ENCODE measurements at places on chromosomes 2 and 18.
A peak's percentile ranks its signal among the peaks of the same experiment; 100 is the strongest.

GRCh38 chr2:126776255-126776654 lies 120.3 kb downstream of the GYPC start:
- DNase-seq, result no peak

GRCh38 chr2:238894950-238895298 lies 47.0 kb downstream of the TWIST2 start:
- DNase-seq, result no peak

DNA sequence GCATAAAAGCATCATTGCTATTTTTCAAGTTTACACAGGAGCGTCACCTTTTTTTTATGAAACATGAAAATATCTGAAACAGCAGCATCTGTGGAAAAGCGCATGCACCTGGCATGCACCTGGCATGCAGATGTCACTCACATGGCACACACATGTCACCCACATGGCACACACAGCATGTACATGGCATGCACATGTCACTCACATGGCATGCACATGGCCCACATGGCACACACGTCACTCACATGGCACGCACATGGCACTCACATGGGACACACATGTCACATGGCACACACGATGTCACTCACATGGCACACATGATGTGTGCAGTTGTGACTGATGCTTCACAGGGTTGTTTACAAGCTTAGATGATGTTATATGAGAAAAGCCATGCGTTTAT lies 188.0 kb downstream of the ZNF407 start:
- DNase-seq, result no peak

DNA sequence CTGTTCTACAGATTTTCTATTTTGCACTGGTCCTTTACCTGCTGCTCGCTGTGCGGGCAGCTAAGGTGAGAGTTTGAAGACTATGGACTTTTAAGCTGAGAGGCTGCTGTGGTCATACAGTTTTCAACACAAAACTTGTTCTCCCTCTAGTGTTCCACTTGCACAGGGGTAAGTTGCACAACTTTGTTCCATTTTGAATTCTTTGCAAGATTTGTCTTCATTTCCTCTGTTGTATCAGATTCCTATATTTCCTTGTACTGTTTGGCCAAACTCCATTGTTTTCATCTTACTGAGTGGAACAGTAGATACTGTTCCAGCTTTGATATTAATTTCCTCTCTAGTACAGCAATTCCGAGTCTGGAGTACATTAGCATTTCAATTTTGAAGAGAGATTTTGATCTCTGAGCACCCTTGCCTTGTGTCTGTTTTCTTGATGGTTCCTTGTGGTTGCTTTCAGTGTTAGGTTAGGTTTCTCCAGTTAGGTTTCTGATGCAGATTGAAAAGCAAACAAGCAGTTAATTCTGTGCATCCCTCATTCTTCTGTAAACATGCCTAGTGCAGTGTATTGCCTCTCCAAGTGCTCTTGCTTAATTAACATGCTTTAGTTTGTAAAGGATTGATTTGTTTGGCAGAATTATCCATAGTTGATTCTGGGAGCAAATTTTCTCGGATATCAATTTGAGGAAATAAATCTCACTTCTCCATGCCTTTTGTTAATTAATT lies 188.8 kb downstream of the PTPRM start:
- DNase-seq, result no peak

GRCh38 chr2:185507719-185508118 lies 230.9 kb upstream of the FSIP2 start:
- no peak for DNase-seq

DNA sequence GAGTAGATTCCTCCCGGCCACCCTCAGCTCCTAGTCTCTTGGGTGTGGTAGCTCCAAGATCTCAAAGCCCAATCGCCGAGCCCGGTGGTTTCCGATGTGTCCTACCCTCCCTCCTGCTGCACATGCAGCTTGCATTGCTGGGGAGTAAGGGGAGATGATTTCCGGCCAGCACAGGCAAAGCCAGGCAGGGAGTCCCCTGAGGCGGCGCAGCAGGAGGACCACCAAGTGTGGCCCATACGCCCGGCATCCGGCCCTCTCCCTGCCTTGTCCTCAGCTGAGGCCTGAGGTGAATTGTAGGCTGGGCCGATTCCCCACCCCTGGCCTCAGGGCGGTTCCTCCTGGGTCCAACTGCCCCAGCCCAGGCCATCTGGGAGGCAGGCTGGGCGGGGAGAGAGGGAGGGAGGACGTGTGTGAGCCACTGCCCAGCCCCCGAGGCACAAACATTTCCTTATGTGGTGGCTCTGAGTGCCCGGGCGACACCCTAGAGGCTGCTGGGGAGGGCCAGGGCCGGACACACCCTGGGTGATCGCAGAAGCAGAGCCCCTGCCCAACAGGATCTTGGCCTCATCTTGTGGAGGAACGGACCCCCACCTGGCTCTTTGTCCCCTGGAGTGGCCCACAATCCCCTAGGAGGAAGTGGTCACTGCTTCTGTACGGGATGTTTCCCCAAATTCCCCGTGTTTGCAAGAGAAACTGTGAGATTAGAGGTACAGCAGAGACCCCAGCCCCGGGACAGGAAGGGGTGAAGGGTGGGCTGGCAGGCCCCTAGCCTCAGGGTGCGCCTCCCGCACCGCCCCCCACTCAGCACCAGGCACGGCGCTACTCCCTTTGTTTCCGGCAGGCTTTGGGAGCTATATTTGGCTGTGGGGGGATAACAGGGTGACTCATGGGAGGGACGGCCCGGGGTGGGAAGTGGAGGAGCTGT lies 41.9 kb upstream of the PTMA start:
- DNase-seq, result no peak

- no peak for DNase-seq
Measured at GRCh38 chr2:236047176-236047575, 121.0 kb downstream of the GBX2 start.

DNA sequence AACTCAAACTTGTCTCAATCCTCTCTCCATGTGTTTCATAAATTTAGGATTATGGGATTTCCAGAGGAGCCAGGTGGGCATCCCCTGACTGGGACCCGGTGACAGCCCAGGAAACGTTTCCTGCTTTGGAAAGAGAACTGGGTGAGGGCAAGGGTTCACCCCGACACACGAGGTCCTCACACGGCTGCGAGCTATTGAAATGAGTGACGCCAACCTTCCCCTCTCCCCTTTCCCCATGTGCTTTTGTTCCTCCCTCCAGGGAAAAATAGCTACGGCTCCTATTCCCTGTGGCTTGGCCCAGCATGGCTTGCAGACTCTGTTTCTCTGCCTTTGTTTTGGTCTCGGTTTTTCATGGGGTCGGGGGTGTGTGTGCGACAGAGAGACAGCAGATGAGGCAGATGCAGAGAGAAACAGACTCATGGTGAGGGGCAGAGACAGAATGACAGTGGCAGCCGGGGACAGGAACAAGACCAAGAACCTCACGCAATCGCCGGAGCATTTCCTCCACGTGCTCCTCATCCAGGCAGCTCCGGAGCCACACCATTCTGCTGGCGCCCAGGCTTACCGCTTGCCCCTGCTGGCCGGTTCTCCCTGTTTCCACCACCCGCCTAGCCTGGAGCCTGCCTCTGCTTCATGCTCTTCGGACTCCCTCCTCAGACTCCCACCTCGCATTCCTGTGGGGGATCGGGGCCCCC lies 238.5 kb downstream of the DYSF start:
- DNase-seq, result no peak

DNA sequence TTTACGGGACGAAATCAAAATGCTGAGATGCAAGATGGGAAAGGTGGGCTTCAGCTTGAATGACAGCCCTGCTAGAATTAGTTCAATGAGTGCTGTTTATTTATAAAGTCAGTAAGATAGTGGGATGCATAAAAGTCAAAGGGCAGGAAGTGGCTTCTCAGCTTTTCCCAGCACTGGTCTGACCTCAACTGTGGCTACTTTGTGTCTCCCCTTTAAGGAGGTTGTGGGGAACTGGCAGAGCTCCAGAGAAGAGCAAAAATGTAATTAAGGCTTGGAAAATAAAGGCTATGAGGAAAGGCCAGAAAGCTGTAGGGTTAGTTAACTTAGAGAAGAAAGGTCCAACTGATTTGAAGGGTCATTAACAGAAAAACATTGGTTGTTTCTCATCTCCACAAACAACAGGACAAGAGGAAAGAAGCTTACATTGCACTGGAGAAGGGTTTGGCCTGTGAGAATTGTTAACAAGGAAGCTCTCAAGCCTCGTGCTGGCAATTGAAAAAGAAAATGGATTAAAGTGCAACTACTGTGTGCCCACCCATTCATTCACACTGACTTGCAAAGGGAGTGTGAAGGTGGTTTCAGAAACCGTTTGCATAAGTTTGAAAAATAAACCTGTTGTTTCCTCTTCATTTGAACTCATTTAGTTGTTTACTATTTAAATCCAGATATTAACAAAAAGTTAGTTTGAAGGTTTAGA lies 68.8 kb upstream of the CD28 start:
- DNase-seq, result no peak

- DNase-seq, result no peak
Measured at GRCh38 chr18:62030091-62030985, 137.5 kb upstream of the RNF152 start.

DNA sequence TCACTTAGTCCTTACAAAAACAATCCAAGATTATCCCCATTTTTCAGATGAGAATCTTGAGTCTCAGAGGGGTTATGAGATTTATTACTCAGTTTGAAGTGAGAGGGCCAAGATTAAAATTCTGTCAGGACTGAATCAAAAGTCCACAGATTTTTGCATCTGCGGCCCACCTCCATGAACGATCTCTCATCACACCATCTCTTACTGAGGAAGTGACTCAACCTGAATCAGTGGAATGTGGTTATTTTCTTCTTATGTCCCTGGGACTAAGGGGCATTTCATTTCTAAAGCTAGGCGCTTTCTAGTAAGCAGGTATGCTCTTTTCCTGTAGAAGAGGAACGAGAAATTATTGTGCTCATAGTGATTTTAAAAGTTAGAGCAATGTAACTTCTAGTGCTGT lies 360.3 kb upstream of the SPHKAP start:
- no peak for DNase-seq

DNA sequence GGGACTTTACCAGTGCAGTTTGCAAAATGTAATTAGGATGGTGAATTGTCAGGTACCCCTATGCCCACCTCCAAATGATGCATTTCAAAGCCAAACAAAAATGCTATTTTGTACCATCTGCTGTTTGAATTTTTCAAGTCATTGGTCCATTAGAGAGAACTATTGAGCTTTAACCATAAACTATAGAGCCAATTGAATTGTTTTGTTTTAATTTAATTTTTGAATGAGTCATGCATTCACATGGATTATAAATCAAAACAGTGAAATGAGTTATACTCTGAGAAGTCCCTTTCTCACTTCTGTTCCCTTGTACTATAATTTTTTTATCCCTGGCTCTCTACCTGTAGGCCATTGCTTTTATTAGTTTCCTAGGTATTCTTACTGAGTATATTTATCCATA lies 140.6 kb upstream of the LYPD6 start:
- DNase-seq, result no peak

- DNase-seq, result no peak
Measured at GRCh38 chr2:231326404-231326803, 69.1 kb upstream of the B3GNT7 start.

- DNase-seq, result no peak
Measured at GRCh38 chr2:7626139-7626537, 708.9 kb downstream of the RNF144A start.

GRCh38 chr2:199646439-199646838 lies 188.7 kb upstream of the SATB2 start:
- peak; percentile 5 for DNase-seq

- DNase-seq, result no peak
Measured at GRCh38 chr2:64142741-64143168, 1.5 kb downstream of the PELI1 start.

DNA sequence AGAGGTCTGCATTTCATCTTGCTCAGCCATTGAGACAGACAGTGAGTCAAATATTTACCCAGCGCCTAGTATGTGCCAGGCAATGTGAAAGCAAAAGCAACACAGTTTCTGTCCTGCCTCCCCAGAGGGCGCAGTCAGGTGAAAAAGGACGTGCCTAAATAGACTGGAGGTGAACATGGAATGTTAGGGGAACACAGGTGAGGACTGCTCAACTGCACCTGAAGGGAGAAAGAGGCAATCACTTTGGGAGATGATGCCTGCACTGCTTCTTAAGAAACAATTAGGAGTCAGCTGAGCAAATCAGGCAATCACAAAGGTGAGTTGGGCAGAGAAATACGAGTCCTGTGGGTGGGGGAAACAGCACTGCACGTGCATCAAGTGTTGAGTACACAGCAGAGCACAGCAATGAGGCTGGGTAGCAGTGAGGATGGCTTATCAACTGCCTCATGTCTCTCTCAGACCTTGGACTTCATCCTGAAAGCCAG lies 218.3 kb upstream of the SMAD7 start:
- DNase-seq, result peak; percentile 50

DNA sequence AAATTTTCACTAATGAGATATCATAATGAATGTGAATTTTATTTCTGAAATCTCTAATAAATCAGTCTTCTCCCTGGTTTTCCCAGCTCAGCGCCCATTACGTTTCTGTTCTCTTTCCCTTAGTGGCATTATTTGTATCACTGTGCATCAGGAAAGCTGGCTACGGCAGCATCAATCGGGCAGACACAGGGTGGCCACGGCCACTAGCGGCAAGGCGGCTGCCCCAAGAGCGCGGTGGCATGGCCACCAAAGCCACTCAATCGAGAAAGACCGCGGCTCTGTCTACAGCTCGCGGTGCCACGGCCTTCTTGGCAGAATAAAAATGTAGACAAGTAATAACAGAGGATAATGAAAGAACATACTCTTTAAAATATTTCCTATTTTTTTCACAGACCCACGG lies 168.0 kb downstream of the RPIA start:
- DNase-seq, result no peak

DNA sequence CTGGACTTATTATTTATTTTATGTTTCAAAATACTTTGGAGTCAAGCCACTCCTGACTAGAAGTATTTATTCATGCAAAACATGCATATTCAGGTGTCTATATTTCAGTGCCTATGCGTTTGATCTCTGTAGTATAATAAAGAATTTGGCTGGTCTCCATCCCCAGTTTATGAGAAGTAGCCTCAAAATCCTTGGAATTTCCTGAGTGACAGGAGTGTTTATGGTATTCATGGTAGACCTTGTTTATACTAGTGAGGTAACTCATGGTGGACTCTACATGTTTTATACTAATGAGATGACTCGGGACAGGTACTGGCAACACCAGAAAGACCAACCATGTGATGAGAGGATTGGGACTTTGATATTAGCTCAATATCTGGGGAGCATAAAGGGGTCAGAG lies 43.9 kb upstream of the CSRNP3 start:
- DNase-seq, result no peak

DNA sequence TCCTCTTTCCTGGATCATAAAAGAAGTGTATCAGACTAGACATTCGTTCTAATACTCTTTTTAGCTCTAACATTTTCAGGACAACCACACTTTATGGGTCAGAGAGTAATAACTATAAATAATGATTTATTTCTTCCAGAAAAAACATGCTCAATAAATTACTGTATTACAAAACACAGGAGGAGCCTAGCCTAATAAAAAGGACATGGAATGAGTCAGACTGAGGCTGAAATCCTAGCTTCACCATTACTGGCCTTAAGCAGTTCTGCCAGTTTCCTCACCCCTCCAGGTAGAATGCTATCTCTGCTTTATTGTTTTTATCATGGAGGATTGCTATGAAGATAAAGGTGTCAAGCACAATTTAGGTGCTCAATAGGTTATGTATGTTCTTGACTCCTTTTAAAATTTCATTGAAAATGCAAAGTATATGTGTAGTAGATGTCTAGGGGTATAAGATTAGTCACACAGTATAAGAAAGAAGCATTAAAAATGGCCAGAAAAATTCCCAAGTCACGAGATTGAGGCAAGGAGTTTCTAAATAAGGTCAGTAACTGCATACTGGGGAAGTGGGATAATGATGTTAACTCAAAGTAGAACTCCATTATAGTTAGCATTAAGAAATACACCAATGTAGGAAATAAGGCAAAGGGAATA lies 105.5 kb upstream of the NEUROD1 start:
- DNase-seq, result no peak
